ENCODE measurements at places on chromosomes 3 and 15.

- DNase-seq, result no peak
These were observed 105.3 kb downstream of the PLCH1 start for GRCh38 chr3:155639462-155640055.

DNA sequence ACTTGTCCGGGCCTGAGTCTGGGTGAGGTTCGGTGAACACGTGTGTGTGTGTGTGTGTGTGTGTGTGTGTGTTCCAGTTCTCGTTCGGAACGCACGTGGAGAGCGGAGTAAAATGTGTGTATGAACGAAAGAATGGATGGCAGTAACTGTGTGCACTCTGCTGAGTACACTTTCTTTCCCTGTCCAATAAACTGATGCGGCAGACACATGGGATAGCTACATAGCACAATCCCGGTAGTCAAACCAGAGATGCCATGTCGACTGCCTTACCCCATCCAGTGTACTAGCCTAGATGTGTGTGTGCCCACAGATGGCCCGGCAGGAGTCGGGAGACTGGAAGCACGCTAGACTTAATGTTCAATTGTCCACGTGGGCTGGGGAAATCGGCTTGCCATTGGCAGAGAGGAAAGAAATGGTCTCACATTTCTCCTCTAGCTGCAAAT, 507 bp upstream of the GOLIM4 start:
- peak; percentile 89 for DNase-seq

DNA sequence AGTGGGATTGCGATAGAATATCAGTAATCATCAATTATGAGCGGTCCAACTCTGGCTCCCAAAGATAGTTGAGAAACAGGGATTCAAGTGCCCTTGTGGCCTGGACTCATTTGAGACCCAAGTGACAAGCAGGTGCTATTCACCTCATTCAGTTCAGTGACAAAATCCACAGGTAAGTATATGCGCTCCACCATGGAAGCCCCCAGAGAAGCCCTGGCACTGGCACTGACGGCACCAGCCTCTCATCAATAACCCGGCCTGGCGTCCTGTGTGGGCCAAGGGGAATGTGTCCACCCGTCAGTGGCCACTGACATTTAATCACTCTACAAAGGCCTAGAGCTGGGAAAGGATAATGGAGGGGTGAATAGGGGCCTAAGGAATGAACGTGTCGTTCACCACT, 117.2 kb downstream of the ADCY5 start:
- no peak for DNase-seq

DNA sequence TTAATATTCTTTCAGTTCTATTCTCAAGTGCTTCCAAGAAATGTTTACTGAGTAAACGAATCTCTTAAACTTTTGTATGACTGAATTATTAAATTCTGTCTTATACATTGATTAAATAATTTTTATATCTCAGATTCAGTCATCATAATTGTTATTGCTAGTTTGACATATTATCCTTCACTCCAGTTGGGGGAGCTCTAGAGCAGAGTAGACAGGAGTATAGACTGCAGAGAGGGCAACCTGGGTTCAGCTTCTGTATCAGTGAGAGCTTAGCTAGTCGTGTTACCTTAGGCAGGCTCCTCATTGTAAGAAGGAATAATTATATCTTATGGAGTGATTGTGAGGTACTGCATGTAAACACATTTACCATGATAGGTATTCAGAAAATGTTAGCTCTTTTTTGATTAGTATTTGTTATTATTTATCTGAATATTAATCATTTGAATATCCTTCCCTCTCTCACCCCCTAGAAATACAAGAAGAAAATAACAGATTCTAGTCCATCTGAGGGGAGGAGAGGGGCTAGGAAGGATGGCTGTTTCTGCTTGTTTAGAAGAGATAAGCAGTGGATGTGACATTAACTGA, 31.0 kb upstream of the ZCWPW2 start:
- DNase-seq, result peak; percentile 82

- DNase-seq, result peak; percentile 78
These were observed 1.9 kb downstream of the KLHDC8B start for GRCh38 chr3:49173116-49173791.

DNA sequence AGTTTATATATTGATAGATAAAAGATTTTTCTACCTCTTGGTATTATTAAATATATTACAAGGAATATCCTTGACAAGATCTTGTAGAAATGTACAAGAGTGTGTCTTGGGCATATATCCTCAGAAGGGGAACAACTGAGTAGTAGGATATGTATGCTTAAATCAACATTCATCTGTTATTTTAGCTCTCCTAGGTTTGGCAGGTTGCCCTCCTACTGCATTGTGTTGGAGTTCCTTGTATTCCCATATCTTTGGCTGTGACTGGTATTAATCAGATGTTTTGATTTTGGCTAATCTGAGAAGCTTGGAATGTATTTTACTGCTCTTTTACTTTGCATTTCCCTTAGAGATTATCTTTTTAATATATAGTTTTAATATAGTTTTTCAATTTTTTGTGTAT, 4.6 kb downstream of the MYRIP start:
- DNase-seq, result no peak

GRCh38 chr3:197350446-197350845, 52.0 kb upstream of the DLG1 start:
- no peak for DNase-seq

DNA sequence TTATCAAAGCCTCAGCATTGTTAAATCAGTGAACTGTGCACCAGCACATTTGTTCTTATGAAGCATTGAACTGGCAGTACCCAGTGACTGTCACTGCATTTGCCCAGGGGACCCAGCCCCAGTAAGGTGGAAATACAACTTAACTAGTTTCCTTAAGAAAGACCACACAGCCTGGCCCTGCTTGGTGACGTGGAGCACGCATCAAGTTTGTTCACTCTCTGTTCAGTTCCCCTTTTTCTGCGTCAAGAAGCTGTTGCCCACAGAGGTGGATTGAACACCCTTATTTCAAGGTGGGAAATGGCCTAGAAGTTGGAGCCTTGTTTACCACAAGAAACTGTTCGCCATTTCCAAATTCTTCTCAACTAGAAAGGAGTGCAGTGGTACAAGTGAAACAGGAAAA, 69.9 kb upstream of the AGBL1 start:
- DNase-seq, result no peak

GRCh38 chr15:85314146-85314545, 66.3 kb upstream of the AKAP13 start:
- no peak for DNase-seq

DNA sequence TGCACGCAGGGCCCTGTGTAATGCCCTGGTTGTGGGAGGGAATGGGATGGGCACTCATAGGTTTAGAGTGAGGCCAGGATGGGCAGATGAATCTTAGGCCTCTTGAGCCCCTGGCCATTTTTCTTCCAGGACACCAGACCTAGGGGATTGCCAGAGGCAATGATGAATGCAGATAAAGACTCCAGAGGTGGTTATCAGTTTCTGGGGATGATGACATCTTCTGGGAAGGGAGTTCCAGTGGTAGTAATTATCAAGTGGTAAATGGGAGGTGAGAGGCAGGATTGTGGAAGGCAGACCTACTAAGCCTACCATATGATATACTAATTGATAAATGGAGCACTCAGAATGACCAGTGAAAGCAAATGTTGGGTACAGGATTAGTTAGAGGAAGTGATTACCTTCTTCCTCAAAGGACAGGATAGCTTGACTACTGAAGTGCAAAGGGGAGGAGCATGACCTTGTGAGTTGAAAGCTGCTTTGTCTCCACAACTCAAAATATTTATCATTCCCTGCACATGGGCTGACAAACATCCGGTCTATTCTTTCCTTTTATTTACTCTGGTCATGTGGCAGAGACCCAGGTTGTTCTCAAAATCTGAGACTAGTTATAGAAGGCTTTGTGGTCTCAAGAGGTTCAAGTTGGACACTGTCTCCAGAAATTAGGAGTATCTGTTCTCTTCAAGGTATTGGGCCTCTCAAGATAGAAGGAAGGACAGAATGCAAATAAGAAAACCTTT, 10.2 kb upstream of the MAPK6 start:
- DNase-seq, result no peak

DNA sequence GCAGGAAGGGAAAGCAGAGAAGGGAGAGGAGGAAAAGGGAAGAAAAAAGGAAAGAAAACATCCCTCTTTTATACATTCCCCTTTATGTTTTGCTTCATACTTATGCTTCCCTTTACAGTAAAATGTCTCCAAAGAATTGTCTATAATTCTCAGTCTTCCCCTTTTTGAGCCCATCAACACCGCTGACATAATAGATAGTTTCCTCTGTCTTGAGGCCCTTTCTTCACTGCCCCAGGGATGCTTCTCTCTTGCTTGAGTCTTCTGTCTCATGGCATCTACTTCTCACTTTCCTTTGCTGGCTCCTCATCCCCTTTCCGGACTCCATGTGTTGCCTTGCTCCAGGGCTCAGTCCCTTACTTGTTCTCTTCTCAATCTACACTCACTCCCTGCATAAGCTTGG, 99.7 kb upstream of the DAZL start:
- DNase-seq, result no peak

GRCh38 chr3:138180375-138181029, 5.8 kb upstream of the DBR1 start:
- DNase-seq, result peak; percentile 90

DNA sequence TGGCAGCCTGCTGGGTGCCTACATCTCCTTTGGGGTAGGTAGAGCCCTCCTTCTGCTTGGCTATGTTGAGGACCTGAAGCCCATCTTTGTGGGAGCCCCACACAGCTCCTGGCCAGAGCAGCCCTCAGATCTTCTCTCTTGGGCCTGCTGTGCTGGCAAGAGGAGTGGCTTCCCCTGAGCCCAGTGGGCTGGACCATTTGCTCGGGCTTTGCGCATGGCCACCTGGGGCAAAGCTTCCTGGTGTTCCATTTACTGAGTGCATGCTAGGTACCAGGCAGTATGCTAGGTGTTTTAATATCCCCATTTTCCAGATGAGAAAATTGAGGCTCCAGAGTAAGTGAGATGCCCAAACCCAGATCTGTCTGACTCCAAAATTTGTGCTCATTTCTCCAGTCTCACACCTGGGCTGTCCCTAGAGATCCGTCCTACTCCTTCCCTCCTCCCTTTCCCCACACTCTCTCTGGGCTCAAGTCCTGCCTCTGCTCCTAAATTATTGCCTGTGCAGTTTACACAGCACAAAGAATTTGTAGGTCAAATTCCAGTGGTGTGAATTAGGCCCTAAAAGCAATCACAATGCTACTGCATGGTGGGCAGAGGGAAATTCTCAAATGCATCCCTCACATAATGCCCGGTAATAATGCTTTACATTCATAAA, 39.7 kb downstream of the SLC28A1 start:
- DNase-seq, result no peak

- DNase-seq, result no peak
These were observed 134.7 kb downstream of the P3H2 start for GRCh38 chr3:189985948-189986347.

GRCh38 chr3:50248387-50248786, 12.4 kb downstream of the GNAI2 start:
- no peak for DNase-seq

DNA sequence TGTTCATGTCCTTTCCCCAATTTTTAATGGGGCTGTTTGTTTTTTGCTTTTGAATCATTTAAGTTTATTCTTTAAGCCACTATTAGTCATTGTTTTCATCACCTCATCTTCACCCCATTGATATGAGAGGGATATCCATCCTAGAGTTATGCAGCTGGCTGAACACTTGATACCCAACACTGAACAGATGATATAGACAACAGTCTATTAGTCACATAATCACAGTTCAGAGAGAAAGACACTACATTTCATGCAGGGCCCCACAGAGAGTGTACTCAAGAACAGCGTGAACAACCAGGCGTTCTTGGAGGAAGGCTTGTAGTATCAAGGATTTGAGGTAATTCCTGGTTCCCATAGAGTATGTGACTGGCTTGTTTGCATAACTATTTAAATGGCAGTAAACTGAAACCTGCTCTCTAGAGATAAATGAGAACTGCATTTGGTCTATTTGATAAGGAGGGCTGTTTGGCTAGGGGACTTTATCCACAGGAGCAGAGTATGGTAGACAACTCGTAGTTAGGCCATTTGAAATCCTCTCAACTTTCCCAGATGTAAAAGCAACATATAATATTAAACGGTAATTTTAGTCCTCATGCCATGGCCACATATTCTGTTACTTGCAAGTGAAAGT, 618.7 kb downstream of the SI start:
- no peak for DNase-seq

DNA sequence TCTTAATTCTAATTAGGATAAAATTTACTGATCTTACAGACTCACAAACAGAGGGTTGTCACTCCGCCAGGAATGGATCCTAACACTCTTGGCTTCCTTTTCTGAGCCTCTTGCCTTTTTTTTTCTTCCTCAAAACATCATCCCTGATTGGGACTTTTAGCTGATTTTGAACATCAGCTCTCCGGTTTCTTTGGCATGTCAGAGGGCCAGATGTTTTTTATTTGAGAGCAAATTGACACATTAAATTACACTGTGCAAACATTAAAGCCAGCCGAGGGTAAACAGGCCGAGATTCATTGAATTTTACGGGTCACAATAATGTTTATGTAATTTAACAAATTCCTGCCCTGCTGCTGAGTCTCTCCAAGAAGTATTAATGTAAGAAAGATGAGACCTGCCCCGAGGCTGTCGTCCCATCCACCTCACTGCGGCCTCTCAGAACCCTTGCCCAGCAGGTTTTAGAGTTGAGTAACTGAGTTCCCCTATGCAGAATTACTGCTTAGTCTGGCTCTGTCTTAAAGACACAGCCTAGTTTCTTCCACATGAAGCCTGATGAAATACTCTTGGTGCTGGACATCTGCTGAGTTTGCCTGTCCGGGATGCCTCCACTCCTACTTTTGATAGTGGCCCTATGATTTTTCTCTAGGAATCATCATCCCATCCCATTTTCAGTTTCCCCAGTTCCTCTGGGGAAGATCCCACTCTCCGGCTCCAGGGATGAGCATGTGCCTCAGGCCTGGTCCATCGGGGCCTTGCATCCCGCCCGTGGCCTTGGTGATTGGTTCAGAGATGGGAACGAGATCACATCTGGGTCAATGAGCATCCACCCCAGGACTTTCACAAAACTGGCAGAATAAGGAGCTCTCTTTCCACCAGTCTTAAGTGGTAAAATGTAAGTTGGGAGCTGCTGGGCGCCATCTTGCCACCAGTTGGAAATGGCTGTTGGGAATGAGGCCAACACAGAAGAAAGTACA, 226.6 kb upstream of the TLE3 start:
- DNase-seq, result no peak

GRCh38 chr3:129358177-129358771, 70.2 kb downstream of the EFCAB12 start:
- no peak for DNase-seq

GRCh38 chr3:150469931-150470740, 62.0 kb downstream of the TSC22D2 start:
- DNase-seq, result no peak

- no peak for DNase-seq
These were observed 290.0 kb upstream of the GADL1 start for GRCh38 chr3:31184261-31185061.

DNA sequence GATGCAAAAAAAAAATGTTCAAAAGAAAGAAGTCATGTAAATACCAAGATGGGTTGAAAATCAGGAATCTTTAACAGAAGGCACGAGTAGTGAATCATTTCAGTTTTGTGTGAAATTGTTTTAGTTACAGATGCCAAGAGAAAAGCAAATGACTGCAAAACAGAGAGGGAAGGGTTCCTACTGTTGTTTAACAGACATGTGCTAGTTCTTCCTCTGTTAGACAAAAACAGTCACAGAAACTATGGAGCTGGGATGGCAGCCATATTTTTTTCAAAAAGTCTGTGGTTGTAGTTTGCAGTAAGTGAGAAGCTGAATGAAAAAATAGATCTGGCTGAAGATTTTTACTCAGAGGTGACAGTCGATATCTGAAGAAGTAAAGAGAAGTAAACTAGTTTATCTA, 511.9 kb downstream of the ZIC1 start:
- DNase-seq, result no peak

GRCh38 chr3:160224256-160224655, 966 bp upstream of the C3orf80 start:
- DNase-seq, result peak; percentile 56

- no peak for DNase-seq
These were observed 428.2 kb downstream of the GRM7 start for GRCh38 chr3:7289121-7289520.

All from hematopoietic multipotent progenitor cell treated with erythropoietin and hydrocortisone succinate and interleukin-3 and kit ligand, for 6 days (in vitro differentiated cells).